ENCODE measurements at places on chromosomes 7 and 10.

DNA sequence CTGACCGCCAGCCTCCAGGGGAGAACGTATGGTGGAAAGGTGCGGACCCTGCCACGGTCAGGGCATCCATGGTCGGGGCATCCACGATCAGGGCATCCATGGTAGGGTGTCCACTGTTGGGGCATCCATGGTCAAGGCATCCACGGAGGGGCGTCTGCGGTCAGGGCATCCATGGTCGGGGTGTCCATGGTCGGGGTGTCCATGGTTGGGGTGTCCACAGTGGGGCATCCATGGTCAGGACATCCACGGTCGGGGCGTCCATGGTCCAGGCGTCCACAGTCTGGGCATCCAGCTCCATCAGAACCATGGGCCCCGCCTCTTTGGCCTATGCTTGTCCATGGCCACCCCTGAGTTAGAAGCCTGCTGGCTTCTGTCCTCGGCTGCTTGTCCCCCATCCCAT, 148.1 kb downstream of the ADARB2 start:
- no peak for DNase-seq

- DNase-seq: no peak
These were observed 56.9 kb downstream of the CTBP2 start for GRCh38 chr10:125103466-125103865.

DNA sequence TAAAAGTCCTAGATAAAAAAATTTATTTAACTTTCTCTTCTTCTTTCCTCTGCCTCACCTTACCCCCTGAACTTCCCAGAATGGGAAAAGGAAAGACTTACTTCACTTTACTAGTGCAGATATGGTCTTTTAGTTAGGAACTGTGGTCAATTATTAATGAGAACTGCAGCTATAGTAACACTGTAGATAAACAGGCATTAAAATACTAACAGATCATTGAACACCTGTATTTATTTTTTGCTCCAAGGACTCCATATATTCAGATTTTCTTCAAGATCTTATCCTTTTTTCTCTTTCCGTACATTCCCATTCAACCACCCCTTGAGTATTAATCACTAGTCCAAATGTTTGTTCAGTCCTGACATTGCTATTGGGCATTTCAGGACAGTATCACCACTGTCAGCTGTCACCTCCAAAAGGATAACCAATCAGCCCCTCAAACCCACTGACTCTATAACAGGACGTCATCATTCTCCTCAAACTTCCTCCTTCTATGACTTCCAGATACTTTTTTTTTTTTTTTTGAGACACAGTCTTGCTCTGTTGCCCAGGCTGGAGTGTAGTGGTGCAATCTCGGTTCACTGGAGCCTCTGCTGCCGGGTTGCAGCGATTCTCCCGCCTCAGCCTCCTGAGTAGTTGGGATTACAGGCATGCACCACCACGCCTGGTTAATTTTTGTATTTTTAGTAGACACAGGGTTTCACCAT, 4.2 kb downstream of the CPVL start:
- DNase-seq: no peak

DNA sequence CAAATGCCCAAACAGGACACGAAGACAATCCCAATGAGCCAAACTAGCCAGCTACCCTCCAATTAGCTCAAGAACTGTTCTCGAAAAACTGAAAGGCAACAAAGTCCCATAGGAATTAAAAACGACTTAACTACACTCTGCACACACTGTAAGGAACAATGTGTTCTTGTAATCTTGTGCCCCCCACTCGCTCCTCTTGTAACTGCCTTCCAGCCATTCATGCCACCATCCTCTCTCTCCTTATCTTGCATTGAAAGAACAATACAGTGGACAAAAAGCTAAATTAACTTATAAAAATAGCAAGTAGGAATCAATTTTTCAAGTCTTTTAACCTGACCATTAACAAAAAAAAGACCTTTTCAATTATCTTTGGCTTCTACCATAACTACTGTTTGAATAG, 2.9 kb downstream of the CYTH3 start:
- DNase-seq: no peak

DNA sequence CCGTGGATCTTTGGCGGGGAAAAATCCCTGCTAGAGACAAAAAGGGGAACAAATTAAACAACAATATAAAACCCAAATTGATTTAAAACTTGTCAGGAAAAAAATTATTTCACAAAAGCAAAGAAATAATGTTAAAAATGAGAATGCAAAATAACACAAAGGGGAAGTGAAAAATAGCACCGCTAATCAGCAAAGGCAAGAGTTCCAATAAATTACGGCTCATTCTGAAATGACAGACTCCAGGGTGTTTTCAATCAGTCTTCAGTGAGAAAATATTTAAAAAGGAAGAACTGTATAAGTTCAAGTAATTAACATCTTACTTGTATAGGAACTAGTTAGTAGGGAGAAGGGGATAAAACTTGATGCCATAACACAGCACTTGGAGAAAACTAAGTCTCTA, 336.8 kb downstream of the LRRTM3 start:
- DNase-seq: no peak

DNA sequence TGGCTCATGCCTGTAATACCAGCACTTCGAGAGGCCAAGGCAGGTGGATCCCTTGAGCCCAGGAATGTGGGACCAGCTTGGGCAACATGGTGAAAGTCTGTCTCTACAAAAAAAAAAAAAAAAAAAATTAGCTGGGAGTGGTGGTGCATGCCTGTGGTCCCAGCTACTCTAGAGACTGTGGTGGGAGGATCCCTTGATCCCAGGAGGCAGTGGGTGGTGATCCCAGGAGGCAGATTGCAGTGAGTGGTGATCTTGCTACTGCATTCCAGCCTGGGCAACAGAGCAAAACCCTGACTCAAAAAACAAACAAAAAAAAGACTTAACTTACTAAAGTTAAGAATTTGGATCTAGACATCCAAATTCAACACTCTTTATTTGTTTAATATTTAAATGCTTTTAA, 10.2 kb upstream of the ADO start:
- no peak for DNase-seq

- DNase-seq: peak; percentile 68
These were observed 46.6 kb downstream of the CDHR3 start for GRCh38 chr7:106009503-106010226.

DNA sequence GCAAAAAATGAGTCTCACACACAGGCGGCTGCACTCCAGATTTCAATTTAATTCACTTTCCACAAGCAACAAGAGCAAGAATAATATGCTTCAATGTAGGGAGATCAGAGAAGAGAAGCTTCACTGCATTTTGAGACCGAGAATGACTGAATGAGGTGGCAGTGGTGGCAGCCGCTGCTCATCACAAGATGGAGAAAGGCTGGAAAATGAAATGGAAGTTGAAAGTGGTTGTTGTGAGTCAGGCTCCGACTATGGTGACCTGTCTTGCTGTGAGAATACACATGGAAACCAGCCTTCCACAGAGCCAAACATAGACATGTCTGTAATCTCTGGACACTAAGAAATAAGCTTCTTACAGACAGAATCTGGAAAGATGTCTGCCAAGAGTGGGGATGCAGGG, 499.6 kb upstream of the LRRN3 start:
- DNase-seq: no peak

- no peak for DNase-seq
These were observed 42.4 kb downstream of the PNLIPRP3 start for GRCh38 chr10:116470071-116470470.

GRCh38 chr7:43584195-43584586, 1.3 kb downstream of the STK17A start:
- peak; percentile 57 for DNase-seq

DNA sequence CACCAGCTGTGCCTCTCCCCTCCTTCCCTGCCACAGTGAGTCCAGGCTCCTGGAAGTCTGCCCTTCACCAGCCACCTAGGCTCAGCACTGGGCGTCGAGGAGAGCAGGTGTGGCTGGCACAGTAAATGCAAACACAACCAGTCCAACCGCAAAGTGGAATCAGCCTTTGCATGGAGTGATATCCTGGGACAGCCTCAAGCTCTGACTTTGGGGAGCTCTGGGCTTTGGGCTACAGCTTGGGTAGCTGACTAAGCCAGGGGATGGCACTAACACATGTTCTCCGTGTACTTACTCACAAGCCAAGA, 312.4 kb downstream of the KCNMA1 start:
- no peak for DNase-seq

DNA sequence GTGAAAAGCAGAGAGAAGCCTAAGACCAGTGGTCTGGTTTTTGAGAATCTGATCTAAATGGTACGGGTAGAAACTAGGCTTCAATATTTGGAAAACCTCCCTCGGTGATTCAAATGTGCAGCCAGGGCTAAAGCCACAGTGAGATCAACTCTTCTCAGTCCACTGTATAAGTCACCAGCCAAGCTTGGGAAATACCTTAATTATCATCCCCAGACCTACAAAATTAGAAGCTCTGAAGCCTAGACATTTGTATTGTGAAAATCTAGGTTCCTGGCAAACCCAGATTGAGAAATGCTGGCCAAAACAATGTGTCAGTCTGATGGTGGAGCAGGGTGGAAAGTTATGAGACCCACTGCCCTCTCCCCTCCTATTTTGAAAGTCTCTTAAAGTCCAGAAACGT, 131.7 kb downstream of the DGKI start:
- no peak for DNase-seq

DNA sequence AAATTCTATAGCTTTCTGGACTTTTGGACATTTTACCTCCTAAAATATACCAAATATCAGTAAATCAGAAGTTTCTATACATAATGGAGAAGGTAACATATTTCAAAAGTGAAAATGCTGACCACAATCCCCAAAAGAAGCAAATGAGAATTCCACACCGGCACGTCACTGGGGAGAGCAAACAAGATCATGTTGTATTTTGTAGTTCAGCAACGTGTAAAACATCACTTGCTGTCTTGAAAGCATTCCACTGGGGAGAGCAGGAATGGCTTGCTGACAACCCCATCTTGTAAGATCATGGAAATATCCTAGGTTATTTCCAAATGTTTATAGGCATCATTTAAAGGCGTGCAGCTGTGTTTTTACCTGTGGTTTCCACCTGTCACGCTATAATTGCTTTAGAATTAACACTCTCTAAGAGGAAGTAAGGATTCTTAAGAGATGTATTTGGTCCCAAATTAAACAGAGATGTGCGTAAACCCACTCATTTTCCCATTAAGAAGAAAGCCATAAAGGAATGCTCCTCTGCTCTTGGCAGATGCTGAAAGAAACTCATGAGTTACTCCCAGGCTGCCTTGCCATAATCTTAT, 397.1 kb upstream of the POT1 start:
- DNase-seq: no peak

DNA sequence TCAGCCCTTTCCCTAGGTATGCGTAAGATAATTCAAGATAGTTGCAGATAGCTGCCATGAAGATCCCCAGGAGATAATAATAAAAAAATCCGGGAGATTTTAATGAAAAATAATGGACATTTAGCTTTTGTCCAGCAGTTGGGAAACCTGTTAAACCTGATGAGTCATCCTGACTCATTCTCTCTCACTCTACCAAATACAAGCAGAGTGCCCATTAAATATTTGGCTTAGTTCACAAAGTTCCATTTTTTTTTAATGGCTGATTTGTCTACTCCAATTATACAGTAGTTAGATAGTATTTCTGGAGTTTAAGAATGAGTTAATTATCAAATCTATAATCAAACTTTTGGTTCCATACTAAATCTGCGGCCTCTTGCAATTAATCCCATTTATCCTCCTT, 2.1 kb upstream of the SHTN1 start:
- DNase-seq: no peak

- no peak for DNase-seq
These were observed 77.2 kb downstream of the CDCA7L start for GRCh38 chr7:21868576-21868850.

GRCh38 chr10:108436096-108436495, 1271.6 kb upstream of the SORCS1 start:
- no peak for DNase-seq

DNA sequence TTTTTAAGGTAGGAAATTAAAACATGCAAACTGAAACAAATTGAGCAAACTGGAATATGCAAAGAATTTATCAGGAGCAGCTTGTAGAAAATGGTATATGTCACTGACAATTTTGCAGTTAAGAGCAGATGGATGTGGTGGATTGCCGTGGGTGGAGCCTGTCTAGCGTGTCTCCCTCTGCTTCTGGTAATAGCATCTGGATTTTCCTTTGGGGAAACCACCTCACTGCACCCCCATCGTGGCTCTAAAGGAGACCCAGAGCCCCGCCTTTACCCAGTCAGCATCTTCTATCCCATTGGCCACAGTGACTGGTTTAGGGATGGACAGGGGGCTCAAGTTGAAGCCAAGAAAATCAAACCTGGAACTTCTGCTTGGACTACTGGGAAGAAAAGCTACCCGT, 142.9 kb downstream of the SVIL start:
- no peak for DNase-seq

GRCh38 chr10:97825020-97825760, 24.5 kb upstream of the GOLGA7B start:
- no peak for DNase-seq

DNA sequence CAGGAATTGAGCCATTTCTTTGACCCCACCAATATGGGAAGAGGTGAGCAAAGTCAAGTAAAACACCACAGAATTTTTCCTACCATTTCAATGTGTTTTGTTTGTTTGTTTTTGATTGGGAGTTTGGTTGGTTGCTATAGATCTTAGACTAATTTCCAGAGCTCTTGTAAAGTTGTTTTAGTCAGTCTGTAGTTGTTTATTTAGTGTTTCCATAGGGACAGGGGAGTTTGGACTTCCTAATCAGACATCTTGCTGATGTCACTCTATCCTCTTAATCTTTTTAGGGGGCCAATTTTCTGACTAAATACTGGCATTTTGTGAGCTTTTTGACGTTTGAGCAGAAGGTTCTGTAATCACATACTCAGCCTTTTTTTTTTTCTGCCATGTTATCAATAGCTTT, 266.9 kb downstream of the ABCA13 start:
- DNase-seq: no peak

DNA sequence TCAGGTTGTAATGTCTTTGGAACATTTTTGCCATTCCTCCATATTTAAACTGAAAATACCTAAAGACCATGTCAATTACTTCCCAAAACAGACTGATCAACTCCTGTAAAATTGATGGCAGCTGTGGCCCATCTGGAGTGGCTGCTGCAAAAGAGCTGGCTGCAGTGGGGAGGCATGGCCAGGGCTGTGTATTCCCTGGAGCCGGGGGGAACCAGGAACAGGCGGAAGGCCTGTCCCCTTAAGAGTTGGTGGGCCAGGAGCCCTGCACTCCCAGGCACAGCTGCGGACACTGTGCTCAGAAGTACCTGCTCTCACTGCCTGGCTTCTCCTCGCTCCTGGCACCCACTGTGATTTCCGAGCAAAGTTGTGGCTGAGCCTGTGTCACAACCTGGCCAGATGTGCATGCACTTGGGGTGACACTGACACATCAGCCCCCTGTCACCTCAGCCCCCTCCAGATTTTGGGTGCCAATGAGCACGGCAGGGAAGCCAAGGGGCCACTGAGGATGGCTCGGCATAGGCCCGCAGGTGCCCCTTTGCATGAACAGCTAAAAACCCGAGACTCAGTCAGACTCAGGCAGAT, 116.1 kb downstream of the DGKB start:
- DNase-seq: no peak

Data from stimulated activated naive CD4-positive, alpha-beta T cell (primary cell).